Naive thymus-derived CD8-positive, alpha-beta T cell (primary cell): ENCODE measurements at places on chromosomes 13 and 19.
A peak's percentile ranks its signal among the peaks of the same experiment; 100 is the strongest.

DNA sequence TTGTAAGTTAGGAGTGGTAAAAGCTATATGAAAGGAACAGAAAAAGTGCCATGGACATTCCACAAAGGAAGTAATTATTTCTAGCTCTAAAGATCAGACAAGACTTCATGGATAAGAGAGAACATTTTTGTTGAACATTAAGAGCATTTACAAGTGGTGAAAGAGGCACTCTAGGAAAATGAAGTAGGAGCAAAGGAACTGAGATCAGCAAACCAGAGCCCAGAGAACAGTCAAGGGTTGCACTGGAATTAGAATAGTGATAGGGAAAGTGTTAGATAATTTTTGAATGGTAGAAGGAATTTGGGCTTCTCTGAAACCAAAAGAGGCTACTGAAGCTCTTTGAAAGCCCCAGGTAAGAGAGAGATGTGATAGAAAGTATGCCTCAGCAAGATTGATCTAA is 94.1 kb downstream of the COG6 start:
- DNase-seq, result no peak

GRCh38 chr13:50484472-50485113 is 358.9 kb downstream of the DLEU7 start:
- DNase-seq, result no peak

GRCh38 chr13:48562296-48563066 is 29.6 kb upstream of the RCBTB2 start:
- DNase-seq, result peak; percentile 59

DNA sequence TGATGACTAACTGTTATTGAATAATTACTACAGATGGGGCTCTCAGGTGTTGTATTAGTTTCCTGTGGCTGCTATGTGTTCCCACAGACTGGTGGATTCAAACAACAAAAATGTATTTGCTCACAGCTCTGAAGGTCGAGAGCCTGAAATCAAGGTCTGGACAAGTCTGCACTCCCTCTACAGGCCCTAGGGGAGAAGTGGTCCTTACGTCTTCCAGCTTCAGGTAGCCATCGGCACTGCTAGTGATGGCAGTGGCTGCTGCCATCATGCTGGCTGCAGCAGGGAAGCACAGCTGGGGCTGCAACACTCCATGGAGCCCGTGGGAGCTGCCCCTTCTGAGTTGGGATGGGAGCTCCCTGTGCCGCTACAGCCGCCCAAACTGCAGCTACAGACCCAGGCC is 1.9 kb downstream of the TEX26 start:
- no peak for DNase-seq

GRCh38 chr13:83815598-83815997 is 66.7 kb downstream of the SLITRK1 start:
- no peak for DNase-seq

- DNase-seq, result no peak
These were observed 21.1 kb downstream of the GTF2F2 start for GRCh38 chr13:45141369-45141768.

GRCh38 chr19:52335768-52336116 is 301 bp upstream of the ZNF610 start:
- DNase-seq, result no peak

GRCh38 chr19:38036707-38037611 is 130.0 kb downstream of the SIPA1L3 start:
- no peak for DNase-seq

- DNase-seq, result no peak
These were observed 62.4 kb downstream of the URI1 start for GRCh38 chr19:30004403-30004802.

DNA sequence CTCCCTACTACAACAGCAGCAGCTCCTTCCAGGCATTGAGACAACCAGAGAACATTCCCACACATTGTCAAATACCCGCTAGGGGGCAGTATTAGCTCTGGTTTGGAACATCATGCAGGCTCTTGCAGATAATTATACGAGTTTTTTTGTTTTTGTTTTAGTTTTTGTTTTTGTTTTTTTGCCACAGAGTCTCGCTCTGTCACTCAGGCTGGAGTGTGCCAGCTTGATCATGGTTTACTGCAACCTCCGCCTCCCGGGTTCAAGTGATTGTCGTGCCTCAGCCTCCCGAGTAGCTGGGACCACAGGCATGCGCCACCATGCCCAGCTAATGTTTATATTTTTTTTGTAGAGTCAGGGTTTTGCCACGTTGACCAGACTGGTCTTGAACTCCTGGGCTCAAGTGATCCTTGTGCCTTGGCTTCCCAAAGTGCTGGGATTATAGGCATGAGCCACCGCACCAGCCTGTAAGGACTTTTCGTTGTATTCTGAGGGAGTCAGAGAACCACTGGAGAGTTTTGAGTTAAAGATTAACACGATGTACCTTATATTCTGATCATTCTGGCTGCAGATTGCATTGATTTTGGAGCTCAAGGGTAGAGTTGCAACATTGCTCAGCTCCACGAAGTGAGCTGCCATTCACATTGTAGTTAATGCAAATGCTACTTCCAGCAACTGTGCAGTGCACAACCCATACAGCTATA is 41.7 kb upstream of the CEACAM20 start:
- DNase-seq, result peak; percentile 12
